ENCODE measurements at places on chromosomes 7 and 10. TPM values are rescaled to one million over a fixed set of nuclear protein-coding genes. Genes with fewer than 3 reads are reported as not detected.
A peak's percentile ranks its signal among the peaks of the same experiment; 100 is the strongest.

DNA sequence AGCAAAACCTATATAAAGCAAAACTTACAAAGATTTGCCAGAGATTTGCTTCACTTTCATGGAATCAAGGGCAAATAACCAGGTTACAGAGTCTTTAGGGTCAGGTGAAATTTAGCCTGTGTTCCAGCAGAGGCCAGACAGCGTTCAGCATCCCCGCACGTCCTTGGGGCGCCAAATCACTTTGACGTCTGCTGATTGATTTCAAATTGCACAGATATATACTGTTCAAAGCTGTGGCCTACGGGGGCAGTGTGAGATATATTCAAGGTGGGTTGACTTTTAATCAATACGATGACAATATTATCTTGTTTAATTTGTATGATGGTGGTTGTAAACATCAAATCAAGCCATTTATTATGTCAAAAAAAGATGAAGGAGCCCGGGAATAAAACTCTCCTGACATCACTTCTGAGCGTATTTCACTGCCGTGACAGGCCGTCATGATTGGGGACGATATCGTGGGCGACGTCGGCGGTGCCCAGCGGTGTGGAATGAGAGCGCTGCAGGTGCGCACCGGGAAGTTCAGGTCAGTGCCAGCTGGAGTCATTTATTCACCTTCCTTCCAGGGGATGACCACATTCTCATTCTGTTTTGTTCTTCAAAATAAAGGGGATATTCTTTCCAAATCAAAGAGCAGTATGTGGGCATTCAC, 55.2 kb downstream of the LHPP start:
- H3K27ac ChIP-seq: no peak overlapping the region
- no peaks in the 10 kb centered on the region for H3K36me3 ChIP-seq
- no peaks in the 10 kb centered on the region for H3K27me3 ChIP-seq
- H3K4me1 ChIP-seq: peaks cover 3% of the 10 kb centered on the region
- no peak for DNase-seq
- no peak overlapping the region for H3K4me3 ChIP-seq

GRCh38 chr7:17318146-17318545, 19.7 kb downstream of the AHR start:
- H3K36me3 ChIP-seq: no peaks in the 10 kb centered on the region
- H3K4me1 ChIP-seq: peaks cover 7% of the 10 kb centered on the region
- DNase-seq: no peak
- no peak overlapping the region for H3K27ac ChIP-seq
- H3K27me3 ChIP-seq: no peaks in the 10 kb centered on the region

The CALY gene
- total RNA-seq: not detected

DNA sequence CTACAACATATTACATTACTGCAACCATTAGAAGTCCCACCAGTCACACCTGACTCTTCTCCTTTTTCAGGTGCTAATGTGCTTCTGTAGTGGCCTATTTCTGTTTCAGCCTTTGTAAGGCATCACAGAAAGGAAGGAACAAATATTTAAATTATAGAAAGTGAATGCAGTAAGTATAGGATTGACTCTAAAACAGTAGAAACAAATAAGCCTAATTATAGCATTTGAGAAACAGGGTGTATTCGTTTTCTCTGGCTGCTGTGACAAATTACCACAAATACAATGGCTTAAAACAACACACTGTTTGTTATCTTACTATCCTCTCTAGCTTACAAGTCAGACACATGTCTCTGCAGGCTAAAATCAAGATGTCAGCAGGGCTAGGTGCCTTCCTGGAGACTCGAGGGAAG, 69.4 kb downstream of the CCSER2 start:
- H3K27me3 ChIP-seq: no peaks in the 10 kb centered on the region
- no peak overlapping the region for H3K27ac ChIP-seq
- no peak for DNase-seq

- no peaks in the 10 kb centered on the region for H3K4me1 ChIP-seq
- no peaks in the 10 kb centered on the region for H3K27me3 ChIP-seq
- H3K27ac ChIP-seq: no peak overlapping the region
- no peak for DNase-seq
- peaks cover 14% of the 10 kb centered on the region for H3K36me3 ChIP-seq
- H3K4me3 ChIP-seq: no peak overlapping the region
These were observed 22.8 kb upstream of the ZNF282 start for GRCh38 chr7:149172534-149172920.

DNA sequence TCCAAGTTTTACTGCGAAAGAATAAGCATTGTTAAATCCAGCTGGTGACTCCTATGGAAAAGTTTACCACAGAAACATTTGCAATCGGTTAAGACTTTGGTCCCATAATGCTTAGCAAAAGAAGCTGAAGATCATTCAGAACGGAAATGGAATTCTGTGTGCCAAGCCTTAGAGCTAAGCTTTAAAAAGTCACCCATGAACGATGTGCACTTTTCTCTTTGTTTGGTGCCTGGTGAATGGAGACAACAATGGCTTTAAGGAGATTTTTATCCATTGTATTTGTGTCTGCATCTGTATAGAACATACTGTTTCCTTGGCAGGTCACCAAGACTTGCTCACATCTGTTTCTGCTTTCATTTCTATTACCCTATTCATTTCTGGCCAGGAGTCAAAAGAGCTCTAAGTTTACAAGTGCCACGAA, 26.3 kb upstream of the COL1A2 start:
- no peak overlapping the region for H3K4me3 ChIP-seq
- H3K27ac ChIP-seq: no peak overlapping the region
- no peaks in the 10 kb centered on the region for H3K4me1 ChIP-seq
- DNase-seq: peak; percentile 12

- peaks cover 18% of the 10 kb centered on the region for H3K4me1 ChIP-seq
- H3K36me3 ChIP-seq: no peaks in the 10 kb centered on the region
- H3K27me3 ChIP-seq: no peaks in the 10 kb centered on the region
These were observed 11.7 kb upstream of the GPR146 start for GRCh38 chr7:1032536-1033181.

GRCh38 chr10:126595160-126595559, 75.3 kb downstream of the C10orf90 start:
- H3K27me3 ChIP-seq: no peaks in the 10 kb centered on the region
- H3K36me3 ChIP-seq: no peaks in the 10 kb centered on the region
- no peak for DNase-seq

- no peaks in the 10 kb centered on the region for H3K36me3 ChIP-seq
- H3K27me3 ChIP-seq: no peaks in the 10 kb centered on the region
- DNase-seq: no peak
- H3K27ac ChIP-seq: no peak overlapping the region
- no peak overlapping the region for H3K4me3 ChIP-seq
- H3K4me1 ChIP-seq: no peaks in the 10 kb centered on the region
These were observed 512.0 kb downstream of the TCERG1L start for GRCh38 chr10:130799532-130799931.

The LDB3 gene
- 0.66 TPM for total RNA-seq

- H3K36me3 ChIP-seq: no peaks in the 10 kb centered on the region
- DNase-seq: peak; percentile 35
- no peak overlapping the region for H3K4me3 ChIP-seq
- no peaks in the 10 kb centered on the region for H3K27me3 ChIP-seq
These were observed 31.0 kb upstream of the OPALIN start for GRCh38 chr10:96389785-96390184.

The GLRX3 gene
- 24.4 TPM for total RNA-seq

DNA sequence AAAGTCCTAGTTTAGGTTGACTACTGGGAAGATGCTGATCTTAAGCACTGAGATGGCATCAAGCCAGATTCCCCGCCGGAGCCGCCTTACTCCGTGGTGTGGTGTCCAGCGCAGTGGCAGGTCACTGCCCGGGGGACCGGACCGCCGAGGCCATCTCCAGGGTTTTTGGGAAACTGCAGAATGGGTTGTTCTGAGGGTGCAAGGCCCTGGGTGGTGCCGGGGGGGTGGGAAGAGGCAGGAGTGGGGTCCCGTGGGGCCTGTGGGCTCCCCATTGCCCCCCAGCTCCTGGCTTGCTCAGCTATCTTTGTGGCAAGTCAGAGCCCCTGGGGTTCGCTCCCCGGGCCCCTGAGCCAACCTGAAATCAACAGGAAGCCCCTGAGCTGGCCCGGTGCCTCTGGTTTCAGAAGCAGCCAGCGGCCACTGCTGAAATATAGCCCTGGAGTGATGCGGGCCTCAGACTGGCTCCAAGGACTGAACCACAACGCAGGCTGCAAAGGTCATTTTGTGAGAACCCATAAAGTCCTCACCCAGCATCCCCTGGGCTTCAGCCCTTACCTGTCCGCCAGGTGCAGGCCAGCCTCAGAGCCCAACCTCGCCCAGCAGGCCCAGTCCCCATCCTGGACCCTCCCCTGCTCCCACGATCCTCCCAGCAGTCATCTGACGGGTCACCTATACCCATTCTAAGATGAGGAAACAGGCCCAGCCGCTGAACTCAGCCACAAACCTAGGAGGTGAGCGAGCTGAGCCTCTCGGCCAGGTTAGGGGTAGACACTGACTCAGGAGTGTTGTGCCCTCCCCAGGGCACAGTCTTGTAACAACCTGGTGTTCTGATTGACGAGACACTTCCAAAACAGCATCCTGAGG, 102.7 kb downstream of the PDGFA start:
- H3K27me3 ChIP-seq: no peaks in the 10 kb centered on the region
- DNase-seq: no peak
- no peak overlapping the region for H3K27ac ChIP-seq
- no peaks in the 10 kb centered on the region for H3K4me1 ChIP-seq
- no peaks in the 10 kb centered on the region for H3K36me3 ChIP-seq

GRCh38 chr10:79424221-79425073, 21.0 kb downstream of the ZCCHC24 start:
- H3K27ac ChIP-seq: peak overlapping the region; percentile 44
- peak; percentile 66 for DNase-seq
- H3K36me3 ChIP-seq: no peaks in the 10 kb centered on the region
- no peaks in the 10 kb centered on the region for H3K27me3 ChIP-seq
- H3K4me1 ChIP-seq: peaks cover 17% of the 10 kb centered on the region

DNA sequence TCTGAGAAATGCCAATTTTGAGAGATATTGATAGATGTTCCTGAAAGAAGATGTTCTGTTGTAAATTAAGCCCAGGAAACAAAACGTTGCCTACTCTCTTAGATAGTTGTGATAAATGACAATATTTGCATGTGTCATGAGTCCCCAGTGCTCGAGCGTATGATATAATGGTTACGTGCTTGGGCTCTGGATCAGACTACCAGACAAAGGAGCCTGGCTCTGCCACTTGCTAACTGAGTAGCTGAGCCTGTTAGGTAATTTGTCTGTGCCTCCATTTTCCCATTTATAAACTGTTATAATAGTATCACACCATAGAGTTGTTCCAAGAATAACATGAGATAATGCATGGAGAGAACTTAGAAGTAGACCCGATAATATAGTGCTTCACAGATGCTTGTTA, 1.8 kb downstream of the A1CF start:
- H3K27ac ChIP-seq: peak overlapping the region; percentile 56
- H3K36me3 ChIP-seq: no peaks in the 10 kb centered on the region
- DNase-seq: peak; percentile 62
- H3K4me3 ChIP-seq: no peak overlapping the region

The SGMS1 gene
- 68.9 TPM for total RNA-seq

DNA sequence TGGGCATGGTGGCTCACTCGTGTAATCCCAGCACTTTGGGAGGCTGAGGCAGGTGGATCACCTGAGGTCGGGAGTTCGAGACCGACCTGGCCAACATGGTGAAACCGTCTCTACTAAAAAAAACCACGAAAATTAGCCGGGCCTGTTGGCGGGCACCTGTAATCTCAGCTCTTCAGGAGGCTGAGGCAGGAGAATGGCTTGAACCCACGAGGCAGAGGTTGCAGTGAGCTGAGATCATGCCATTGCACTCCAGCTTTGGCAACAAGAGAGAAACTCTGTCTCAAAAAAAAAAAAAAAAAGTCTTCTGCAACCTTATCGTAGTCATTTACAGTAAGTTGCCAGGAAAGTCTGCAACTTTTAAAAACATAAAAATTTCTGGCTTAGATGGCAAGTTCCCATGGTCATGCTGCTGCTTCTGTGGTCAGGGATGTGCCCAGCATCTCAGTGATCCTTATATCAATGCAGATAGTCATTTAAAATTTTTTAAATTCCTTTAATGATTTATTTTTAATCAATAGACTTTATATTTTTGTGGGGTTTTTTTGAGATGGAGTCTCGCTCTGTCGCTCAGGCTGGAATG, 15.6 kb downstream of the SUFU start:
- H3K27ac ChIP-seq: no peak overlapping the region
- no peaks in the 10 kb centered on the region for H3K27me3 ChIP-seq
- DNase-seq: no peak
- no peak overlapping the region for H3K4me3 ChIP-seq
- H3K4me1 ChIP-seq: peaks cover 11% of the 10 kb centered on the region

GRCh38 chr7:100090527-100091410, 2.0 kb downstream of the COPS6 start:
- no peak for DNase-seq
- H3K36me3 ChIP-seq: peaks cover 18% of the 10 kb centered on the region
- H3K27me3 ChIP-seq: no peaks in the 10 kb centered on the region
- no peak overlapping the region for H3K4me3 ChIP-seq
- no peak overlapping the region for H3K27ac ChIP-seq
- H3K4me1 ChIP-seq: peaks cover 21% of the 10 kb centered on the region

Data from body of pancreas (tissue), 4 donors.